ENCODE measurements at places on chromosomes 7 and 10.

DNA sequence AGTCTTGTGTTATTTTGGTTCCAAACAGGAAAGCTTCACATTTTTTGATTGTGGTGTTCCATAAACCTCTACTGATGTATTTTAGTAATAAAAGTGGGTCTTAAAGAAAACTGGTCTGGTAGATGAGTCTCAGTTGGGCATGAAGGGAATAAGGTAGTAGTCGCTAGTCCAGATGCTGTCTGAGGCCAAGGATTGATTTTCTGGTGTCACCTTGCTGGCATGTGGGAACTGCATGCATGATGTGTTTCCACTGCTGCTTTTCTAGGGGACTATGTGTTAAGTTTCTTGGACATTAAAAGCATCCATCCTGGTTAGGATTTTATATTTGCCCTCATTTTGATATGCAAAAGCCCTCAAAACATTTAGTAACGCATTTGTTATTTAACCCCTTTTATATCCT is 123.7 kb upstream of the GJD4 start:
- DNase-seq: no peak

DNA sequence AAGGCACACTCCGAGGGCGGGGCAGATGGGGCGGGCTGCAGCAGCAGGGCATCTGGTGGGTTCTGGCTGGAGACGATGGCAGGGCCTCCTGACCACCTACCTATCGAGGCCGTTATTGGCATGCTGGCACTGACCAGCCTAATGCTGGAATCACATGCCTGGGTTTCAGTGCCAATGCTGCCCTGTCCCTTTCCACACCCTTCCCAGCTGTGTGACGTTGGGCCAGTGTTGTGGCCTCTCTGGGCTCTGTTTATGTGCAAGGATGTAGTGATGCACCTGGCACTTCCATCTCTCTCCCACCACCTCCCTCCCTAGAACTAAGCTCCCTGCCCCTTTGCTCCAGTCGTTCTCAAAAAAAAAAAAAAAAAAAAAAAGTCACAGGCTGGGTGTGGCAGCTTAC is 132.9 kb downstream of the ZMIZ1 start:
- DNase-seq: no peak

DNA sequence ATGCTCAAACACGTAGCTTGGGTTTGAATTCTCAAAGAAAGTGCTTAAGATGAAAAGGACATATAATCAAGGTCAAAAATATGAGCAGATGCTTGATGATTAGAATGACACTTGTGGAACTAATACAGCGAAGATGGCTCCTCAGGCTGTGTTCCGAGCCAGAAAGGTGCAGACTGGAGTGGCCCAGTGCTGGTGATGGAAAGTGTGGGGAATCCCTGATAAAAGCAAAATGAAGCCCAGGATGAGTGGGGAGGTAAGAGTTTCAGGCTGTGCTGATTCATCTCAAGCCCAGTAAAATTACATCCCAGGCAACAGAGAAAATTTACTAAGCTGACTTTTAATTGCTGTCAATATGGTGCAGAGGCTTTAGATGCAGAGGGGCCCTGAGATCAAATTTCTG is 77.8 kb upstream of the IKZF1 start:
- no peak for DNase-seq

- DNase-seq: peak; percentile 41
These were observed 23.4 kb upstream of the GSAP start for GRCh38 chr7:77439572-77439971.

GRCh38 chr7:45081670-45081974 is 7.1 kb downstream of the NACAD start:
- DNase-seq: no peak

GRCh38 chr10:126270111-126270510 is 118.2 kb downstream of the ADAM12 start:
- DNase-seq: peak; percentile 94

- DNase-seq: peak; percentile 29
These were observed 3.1 kb upstream of the ABCC2 start for GRCh38 chr10:99779335-99779734.

- DNase-seq: no peak
These were observed 37.5 kb upstream of the PIK3CG start for GRCh38 chr7:106827626-106828025.

GRCh38 chr10:100287756-100288155 is 1.3 kb upstream of the BLOC1S2 start:
- no peak for DNase-seq

DNA sequence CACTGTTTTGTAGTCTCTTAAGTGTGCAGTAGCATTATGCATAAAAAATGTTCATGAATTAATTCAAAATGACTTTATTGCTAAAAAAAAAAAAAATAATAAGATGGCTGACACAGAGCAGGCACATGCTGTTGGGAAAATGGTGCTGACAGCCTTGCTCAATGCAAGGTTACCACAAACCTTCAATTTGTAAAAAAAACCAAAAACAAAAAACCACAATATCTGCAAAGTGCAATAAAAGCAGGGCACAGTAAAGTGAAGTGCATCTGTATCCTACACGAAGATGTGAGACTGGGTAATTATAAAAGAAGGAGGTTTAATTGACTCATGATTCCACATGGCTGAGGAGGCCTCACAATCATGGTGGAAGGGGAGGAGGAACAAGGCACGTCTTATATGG is 185.8 kb downstream of the USP6NL start:
- DNase-seq: no peak

- peak; percentile 96 for DNase-seq
These were observed 57.1 kb upstream of the IGFBP3 start for GRCh38 chr7:45978010-45978681.

GRCh38 chr10:73358331-73359279 is at the start of gene CFAP70:
TSS of gene CFAP70 (minus strand) at chr10:73358864. CDS start at chr10:73354796, 4,068 bp downstream.
- DNase-seq: peak; percentile 98

GRCh38 chr7:21361413-21362125 is 66.3 kb upstream of the SP4 start:
- DNase-seq: no peak

DNA sequence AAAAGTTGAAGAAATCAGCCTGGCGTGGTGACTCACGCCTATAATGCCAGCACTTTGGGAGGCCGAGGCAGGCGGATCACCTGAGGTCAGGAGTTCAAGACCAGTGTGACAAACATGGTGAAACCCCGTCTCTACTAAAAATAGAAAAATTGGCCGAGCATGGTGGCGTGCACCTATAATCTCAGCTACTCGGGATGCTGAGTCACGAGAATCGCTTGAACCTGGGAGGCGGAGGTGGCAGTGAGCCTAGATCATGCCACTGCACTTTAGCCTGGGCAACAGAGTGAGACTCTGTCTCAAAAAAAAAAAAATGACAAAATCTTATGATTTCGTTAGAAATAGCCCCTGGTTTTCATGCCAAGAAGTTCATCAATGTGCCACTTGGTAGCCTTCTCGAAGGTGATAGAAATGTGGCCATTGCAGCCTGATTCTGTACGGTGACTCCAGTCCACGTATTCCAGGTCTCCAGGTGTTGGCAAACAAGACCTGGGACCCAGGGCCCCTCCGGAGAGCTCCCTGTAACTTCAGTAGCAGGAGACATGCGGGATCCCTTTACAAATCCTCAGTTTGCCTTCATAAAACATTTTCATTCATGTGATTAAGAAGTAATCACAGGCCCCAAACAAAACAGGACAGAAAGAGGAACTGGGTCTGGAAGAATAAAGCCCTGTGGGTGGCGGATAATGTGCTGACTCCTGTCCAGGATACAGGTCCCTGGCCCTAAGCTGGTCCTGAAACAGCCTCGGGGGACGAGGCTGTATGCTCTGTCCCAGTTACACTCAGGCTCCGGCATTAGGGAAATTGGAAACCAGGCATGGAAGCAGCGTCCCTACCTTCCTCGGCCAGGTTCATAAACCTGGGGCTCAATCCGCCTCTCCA is 207.3 kb upstream of the SH2B2 start:
- DNase-seq: no peak

DNA sequence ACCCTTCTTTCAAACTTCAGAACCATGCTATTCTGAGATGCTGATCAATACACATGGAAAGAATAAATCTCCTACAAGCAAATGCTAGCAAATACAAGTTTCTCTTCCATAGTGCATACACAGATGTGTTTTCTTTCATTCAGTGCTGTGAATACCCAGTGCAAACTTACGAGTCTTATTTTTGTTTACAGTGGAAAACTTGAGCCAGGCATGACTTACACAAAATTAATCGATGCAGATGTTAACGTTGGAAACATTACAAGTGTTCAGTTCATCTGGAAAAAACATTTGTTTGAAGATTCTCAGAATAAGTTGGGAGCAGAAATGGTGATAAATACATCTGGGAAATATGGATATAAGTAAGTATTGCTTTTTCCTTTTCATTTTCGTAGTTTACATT is 48.8 kb downstream of the PNLIPRP3 start:
- DNase-seq: no peak
